Glomerular endothelial cell (primary cell): ENCODE measurements at places on chromosomes 3 and 15.

DNA sequence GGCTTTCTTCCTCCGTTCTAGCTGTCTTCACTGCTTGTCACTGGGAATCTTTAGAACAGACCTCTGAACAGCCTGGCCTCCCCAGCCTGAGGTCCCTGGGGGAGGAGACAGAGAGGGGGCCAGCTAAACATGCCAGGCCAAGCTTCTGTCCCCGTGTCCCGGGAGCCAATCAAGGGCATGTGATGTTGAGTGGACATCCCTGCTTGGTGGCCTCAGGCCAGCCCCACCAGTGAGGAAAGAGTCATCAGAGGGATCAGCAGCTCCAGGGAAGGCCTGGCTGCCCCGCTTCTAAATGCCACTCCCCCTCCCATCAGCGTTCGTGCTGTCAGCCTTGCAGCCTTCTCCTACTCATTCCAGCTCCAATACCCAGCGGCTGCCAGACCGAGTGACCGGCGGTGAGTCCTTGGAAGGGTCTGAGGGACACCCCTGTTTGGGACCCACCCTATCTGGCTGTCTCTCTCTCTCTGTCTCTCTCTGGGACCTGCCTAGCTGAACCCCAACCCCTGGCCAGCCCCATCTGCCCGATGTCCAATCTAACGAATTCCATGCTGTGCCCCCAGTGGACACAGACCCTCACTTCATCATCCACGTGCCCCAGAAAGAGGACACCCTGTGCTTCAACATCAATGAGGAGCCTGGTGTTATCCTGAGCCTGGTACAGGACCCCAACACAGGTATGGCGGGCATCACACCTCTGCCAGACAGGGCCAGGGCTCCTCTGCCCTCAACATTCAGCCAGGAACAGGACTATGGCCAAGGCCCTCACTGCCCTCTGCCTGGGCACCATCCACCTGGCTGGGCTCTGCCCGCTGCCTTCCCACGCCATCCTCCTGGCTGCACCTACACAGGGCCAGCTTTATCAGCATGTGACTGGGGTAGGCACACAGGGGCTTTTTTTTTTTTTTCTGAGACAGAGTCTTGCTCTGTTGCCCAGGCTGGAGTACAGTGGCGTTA is 6.6 kb upstream of the ITIH3 start:
- no peak for DNase-seq

GRCh38 chr3:5140230-5140621 is 18.1 kb downstream of the ARL8B start:
- DNase-seq = no peak

DNA sequence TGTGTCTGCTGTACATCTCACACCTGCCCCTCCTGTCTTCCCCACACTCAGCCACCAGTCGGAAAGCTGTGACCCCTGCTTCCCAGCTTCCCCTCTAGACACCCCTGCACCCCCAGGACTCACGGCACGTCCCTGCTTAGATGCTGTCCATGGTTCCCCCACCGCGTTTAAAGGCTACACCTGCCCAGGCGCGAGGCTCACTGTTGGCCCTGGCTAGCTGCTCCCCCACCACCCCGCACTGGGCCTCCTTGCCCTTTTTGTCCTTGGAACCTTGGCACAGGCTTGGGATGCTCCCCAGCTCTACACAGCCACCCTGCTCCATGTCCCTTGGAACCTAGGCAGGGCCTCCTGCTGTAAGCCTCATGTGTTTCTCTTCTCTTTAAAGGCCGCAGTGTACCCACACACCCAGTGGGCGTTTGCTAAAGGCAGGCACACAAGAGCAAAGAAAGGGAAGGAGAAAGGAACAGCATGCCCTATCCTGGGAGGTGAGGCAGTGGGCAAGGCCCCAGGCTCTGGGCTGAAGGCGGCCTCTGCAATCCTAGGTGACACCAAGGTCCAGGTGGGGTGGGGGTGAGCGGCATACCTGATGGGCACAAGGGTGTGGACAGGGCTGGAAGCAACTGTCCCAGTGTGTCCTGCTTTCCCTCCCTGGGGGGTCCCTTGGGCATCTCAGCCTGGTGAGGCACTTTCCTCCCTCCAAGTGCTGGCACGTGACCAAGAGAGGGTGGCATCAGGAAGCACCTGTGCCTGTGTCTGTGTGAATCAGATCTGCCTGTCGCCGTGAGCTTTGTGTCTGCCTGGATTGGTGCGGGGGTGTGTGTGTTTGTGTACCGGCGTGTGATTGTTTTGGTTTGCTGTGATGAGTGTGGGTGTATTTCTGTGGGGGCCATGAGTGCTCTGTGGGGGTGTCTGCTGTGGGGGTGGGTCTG is 54.4 kb downstream of the TPRA1 start:
- no peak for DNase-seq

- DNase-seq = no peak
Measured at GRCh38 chr15:74725225-74725774, at the start of gene CYP1A1. CYP1A1 (minus strand) TSS chr15:74725528; CDS start chr15:74723097, 2,431 bp downstream.

GRCh38 chr3:119774444-119774843 is 7.5 kb upstream of the NR1I2 start:
- no peak for DNase-seq

DNA sequence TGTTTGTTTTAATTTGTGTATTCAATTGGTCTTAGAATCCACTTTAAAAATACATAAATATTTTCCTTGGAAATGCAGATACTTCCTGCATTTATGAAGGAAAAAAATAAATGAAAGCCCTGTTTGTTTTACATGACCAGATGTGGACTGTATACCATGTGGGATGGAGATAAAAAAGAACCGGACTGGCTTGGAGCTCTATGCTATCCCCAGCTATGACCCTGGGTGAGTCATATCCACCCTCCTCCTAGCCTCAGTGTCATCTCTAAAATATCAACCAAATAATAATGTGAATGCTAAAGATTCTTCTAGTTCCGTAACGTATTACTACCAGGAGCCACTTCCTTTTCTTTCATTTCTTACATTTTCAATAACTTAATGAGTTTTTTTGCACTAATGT is 44.5 kb upstream of the PDZRN3 start:
- DNase-seq = no peak

DNA sequence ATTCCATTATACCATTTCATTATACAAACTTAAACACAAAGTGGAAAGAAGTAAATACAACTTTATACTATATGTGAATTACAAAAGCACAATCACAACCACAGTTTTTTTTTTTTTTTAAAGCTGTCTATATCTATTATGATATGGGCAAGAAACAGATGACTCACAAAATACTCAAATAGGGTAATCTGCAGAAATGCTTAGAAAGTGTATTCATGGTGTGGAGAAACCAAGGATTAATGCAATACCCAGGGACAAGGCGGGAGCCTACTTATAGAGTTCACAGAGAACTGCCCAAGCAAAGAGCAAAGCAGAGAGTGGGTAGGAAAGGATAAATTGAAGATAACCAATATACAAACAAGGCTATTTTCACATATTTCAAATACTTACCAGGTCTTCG is 332.0 kb downstream of the FHIT start:
- DNase-seq = no peak

DNA sequence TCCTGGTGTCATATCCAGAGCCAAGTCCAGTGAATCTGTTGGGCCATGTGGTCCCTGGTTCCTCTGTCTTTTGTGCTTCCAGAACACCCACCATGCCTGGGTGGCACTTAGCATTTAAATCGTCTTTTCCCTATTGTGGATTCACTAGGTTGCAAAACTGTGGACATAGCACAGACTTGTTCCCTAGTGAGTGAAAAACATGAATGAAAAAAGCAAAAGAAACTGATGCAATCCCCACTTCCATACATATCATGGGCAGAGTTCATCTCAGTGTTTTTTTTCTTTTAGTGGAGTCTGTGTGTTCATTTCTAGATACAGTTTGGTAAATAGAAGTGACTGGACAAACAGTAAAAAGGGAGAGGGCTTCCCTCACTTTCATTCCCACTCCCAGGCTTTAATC is 170.5 kb downstream of the SLCO3A1 start:
- DNase-seq = no peak

GRCh38 chr15:70777170-70777926 is 14.0 kb upstream of the UACA start:
- no peak for DNase-seq

DNA sequence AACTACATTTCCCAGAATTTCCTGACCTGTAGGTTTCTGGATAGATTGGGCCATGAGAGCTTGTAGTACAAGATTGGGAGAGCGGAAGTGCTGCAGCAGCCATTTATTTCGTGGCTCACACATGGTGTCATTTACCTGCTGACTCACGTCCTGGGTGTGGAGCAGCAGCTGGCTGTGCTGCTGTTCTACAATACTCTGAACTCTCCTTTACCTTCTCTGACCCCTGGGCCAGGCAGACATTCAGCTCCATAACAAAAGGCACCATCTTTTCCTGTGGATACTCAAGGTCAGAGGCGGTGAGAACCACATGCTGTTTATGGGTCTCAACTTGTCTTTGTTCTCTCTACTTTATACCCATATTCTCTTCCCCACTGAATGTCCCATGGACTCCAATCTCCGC is 490.2 kb downstream of the IGSF11 start:
- no peak for DNase-seq

GRCh38 chr15:22942877-22943276 is 37.3 kb downstream of the CYFIP1 start:
- DNase-seq = no peak

- no peak for DNase-seq
Measured at GRCh38 chr3:72844436-72844993, 3.7 kb downstream of the SHQ1 start.

DNA sequence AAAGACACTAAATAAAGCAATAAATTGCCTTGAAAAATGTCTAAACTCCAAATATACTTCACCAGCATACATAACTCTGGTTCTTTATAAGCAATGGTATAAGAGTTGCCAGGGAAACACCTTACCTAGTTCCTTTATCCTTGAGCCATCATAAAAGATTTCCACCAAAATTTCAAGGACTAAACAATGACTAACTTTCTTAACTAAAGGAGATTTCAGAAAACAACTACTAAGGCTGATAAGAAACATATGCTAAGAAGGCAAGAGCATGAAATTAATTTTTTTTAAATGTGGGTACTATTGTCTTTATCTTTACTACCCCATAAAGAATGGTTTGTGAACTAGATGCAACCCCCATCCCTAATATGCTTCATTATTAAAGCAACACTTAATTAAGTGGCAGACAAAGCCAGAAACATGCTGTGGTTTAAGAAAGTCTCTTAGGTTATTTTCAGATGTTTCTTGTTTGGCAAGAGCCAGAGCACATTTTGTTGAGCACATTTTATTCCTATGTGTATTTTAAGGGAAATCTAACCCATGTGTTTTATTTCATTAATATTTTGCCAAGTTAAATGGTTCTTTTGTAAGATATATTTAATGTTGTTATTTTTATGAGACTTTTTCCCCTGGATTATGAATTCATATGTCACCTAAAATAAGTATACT is 17.4 kb upstream of the VEPH1 start:
- no peak for DNase-seq

DNA sequence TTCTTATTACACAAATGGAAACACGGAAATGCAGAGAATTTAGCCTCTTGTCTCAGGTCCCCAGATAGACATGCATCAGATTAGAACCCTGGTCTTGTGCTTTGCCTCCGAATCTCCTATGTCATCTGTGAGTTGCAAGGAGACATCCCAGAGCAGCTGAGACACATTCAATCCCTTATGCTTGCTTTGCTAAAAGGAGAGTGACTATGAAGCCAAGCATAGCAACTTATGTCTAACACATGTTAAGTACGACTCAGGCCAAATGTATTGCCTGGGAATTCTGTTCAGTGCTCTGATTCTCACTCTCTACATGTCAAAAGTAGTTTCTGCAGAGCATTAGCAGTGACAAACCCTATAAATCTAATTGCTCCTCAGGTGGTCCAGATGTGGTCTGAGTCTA is 30.6 kb upstream of the LRRC3B start:
- DNase-seq = no peak

DNA sequence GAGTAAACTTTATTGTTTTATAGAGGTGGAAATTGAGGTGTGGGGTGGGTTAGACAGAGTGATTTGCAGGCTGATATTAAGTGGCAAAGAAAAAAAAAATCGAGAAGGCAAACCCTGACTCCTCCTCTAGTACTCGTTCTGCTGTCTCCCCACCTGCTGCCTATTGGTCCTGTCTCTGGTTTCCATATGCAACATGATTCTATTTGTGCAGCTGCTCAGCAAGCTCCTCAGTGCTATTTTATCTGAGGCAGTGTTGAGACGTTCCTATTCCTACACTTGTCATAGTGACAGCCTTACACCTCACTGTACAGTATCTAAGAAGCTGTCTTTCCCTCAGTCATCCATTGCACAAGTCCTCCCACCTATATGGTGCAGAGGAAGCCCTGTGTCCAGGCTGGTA is 45.1 kb downstream of the RSL24D1 start:
- no peak for DNase-seq

DNA sequence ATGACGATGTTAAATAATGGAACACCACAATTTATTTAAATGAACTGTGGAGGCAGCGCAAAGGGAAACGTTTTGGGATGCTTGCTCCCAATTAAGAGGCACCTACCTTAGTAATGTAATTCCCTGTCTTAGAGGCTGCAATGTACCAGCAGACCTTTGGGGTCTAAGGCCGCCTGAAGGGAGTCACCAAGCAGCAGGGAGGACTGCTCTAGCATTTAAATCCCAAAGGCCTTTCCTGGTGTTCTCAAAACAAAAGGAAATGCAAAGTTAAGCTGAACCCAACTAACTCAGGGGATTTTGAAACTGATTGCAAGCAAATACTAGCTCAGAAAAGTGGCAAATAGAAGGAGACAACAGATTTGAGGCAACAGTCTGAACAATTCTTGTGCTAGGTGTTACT is 510.8 kb downstream of the GABRG3 start:
- DNase-seq = no peak

GRCh38 chr3:73580343-73580742 is 44.4 kb downstream of the PDZRN3 start:
- DNase-seq = no peak

DNA sequence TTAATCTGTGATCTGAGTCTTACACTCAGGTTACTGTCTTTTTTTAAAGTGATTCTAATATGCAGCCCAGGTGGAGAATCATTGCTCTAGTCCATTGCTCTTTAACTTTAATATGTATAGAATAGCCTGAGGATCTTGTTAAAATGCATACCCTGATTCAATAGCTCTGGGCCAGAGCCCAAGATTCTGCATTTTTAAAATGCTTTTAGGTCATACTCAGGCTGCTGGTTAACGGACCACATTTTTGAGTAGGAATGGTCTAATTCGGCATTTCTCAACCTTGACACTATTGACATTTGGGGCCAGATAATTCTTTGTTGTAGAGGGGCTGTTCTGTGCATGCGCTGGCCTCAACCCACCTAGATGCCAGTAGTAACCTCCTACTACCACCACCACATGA is 20.9 kb upstream of the FSTL1 start:
- DNase-seq = no peak

GRCh38 chr15:48645558-48646330 is at the start of gene FBN1:
FBN1 (minus strand) TSS chr15:48645709; CDS start chr15:48644769, 940 bp downstream.
- DNase-seq = no peak
